Astrocyte (in vitro differentiated cells and primary cell): ENCODE measurements at places on chromosomes 7 and 10. TPM values are rescaled to one million over a fixed set of nuclear protein-coding genes. Genes with fewer than 3 reads are reported as not detected.

The CPN1 gene
- not detected in 2 replicates for total RNA-seq

The PLAC9 gene
- 1.5 and 2.3 TPM in 2 replicates for total RNA-seq

DNA sequence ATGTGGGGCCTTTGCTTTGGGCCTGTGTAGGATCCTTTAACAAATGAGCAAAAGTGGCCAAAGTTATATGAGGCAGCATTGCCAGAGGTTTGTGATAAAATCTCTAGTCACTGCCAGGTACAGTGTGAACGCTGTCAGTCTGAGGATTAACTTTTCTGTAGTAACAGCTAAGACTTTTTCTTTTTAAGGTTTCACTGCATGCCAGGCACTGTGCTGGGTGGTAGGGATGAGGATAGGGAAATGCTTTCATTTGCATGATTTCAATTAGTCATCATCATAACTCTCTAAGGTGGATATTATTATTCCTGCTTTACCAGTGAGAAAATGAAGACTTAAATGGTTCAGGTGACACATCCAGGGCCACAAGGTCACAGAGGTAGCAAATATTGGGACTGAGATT, 79.7 kb upstream of the BMPER start:
- no peak for DNase-seq

DNA sequence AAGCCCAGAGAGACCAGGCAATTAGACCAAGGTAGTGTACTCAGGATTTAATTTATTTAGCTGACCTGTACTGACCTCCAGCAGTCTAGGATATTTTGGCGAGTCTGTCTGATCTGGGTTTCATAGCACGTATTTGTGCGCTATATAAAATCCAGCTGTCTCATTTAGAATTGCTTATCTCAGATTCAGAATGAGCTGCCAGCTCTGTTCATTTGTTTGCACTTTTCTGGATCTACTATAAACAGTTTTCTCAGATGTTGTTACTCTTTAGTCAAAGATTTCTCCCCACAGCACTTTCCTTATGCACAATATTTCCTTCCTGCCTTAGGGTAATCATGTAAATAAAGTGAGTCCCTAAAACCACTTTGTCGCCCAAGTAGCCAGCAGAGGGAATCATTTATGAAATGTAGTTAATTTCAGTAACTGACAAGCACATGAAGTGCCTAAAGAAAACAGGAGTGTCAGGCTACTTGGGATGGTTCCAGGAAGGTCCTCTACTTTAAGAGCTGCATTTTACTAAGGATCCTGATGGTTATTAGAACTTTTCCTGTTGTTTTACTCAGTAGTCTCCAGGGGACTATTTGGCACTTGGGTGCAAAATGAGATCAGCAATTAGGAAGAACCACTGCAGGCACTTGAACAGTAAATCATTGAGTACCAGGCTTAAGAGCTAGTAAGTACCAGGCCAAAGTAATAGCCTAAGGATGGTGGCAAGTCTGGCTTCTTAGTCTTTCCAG, 226.4 kb downstream of the TWIST1 start:
- DNase-seq = no peak

GRCh38 chr7:67438913-67439505, 442.4 kb downstream of the TYW1 start:
- no peak for DNase-seq

- no peak for DNase-seq
These were observed 251.4 kb downstream of the KIF20B start for GRCh38 chr10:89952751-89953150.

- DNase-seq = peak; percentile 12
These were observed 847 bp downstream of the BTAF1 start for GRCh38 chr10:91924212-91925021.
